ENCODE measurements at places on chromosomes 4 and X.

DNA sequence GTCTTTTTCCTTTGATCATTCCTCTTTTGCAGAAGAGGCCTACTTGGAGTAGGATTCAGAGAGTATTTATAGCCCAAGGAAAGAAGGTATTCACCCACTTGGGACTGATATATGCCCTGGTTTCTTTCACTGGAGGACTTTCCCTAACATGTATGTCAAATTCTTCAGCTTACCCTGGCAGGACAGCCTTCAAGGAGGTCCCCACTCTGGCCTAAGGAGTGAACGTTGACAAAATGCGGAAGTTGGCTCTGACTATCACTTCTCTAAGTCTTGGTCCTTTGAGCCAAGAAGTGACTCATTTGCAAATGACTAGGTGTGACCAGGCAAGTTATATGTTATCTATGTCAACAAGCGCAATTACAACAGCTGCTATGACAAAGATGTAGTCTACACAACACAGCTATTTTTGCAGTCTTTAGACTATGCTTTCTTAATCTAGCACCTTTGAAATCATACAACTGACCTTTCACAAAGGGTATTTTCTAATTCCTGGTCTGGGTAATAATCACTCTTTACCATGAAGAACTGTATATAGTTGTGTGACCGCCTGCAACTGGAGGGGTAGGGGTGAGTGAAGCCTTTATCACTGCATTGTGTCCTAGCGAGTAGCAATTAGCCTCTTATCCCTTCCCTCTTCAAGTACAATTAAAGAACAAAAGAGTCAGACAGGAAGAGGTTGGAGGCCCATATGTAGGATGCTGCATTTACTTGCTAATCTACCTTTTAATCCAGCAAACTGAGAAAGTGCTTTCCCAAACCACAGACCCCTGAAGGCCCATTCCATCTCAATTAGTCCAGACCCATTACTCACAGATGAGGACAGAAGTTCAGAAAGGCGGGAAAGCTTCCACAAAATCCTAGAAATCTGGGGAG, 50.1 kb downstream of the RASGEF1B start:
- DNase-seq, result no peak

GRCh38 chr4:39464886-39465501, 6.1 kb downstream of the LIAS start:
- DNase-seq, result no peak

- DNase-seq, result no peak
Measured at GRCh38 chrX:119622356-119623232, 16.4 kb upstream of the NKRF start.

- peak; percentile 68 for DNase-seq
Measured at GRCh38 chr4:16225863-16226815, at the start of gene TAPT1. Gene TAPT1, minus strand, starts transcription at chr4:16226471. Its CDS starts 14 bp downstream, at chr4:16226457.

- DNase-seq, result no peak
Measured at GRCh38 chr4:15436513-15436912, 8.7 kb downstream of the C1QTNF7 start.

GRCh38 chrX:42276982-42277690, 353.8 kb upstream of the CASK start:
- DNase-seq, result no peak

DNA sequence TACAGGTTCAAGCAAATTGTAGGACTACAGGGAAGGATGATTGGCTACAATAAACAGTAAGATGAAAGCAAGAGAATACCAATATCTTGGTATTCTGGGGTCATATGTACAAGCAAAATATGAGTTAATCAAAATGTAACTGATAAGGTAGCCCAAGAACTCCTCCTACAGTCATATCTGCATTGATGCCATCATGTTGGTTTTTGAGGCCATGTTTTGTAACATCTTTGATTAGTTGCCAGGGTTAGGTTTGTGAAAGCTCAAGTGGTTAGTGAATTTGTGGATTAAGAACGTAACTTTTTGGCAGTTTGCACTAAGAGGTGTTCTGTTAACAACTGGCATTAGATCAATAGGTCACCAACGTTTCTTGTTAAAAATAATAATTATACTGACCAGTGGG, 59.6 kb downstream of the USP9X start:
- DNase-seq, result no peak

- peak; percentile 26 for DNase-seq
Measured at GRCh38 chrX:106802388-106803275, at the start of gene TBC1D8B. Gene TBC1D8B, plus strand, starts transcription at chrX:106802673. Its CDS starts 181 bp downstream, at chrX:106802854.

GRCh38 chr4:147050356-147050765, 104.7 kb upstream of the TTC29 start:
- no peak for DNase-seq

DNA sequence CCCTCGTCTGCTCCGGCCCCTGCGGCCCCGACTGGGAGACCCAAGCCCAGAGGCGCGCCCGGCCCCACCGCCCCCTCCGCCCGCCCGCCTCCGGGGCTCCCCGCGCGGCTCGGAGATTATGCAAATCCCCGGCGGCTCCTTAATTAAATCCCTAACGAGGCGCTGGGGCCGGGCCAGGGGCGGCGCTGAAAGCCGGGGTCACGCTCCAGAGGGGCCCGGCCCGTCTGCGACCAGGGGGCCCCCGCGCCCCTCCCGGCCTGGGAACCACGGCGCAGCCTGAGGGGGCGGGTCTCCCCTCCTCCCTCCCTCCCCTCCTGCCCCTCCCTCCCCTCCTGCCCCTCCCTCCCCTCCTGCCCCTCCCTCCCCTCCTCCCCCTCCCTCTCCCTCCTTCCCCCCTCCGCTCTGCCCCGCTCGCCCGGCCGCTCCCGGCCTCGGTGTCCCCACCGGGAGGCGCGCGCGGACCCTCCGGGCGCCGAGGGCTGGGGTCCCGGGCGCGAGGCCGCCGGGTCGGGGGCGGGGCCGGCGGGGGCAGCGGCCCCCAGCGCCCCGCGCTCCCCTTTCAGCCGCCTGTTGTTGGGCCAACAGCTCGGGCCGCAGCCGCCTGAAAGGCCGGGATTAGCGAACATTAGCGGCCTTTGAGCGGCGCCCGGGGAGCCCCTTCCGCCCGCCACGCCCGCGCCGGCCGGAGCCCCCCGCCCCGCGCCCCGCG, 25.9 kb upstream of the FGFR3 start:
- DNase-seq, result no peak

GRCh38 chr4:94929696-94930095, 171.9 kb downstream of the BMPR1B start:
- DNase-seq, result no peak

DNA sequence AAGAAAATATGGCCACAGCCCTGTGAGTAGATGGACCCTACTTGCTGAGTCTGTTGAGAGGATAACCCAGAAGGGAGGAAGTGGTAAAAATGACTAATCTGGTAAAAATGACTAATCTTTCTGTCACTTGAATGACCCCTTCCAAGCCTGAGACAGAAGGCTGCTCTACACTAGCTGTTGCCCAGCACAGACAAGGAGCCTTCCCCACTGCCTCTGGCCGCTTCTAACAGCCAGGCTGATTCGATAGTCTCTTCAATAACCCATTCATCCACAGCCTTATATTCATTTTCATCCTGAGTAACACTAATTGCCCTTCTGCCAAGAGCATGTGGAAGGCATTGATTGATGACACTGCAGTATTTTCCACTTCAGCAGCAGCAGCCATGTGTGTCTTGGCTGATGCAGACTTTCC, 18.4 kb downstream of the MAGEB17 start:
- no peak for DNase-seq

DNA sequence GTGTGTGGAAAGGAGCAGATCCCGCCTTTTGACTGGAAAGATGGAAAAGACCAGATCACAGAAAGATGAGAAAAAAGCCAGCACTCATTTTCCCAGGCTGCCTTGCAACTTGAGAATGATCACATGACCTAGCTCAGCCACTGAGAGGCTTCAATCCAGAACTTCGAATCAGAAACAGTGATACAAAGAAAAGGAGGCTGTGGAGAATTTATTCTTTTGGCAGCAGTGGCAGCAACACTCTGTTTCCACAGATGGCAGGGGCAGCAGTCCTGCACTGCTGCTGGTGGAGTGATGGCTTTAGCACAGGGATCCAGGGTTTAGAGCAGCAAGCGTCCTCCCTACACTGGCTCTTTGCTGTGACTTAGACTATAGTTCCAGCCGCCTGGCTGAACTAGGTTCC, 77.8 kb upstream of the SH3RF1 start:
- no peak for DNase-seq

- DNase-seq, result no peak
Measured at GRCh38 chr4:115058533-115058932, 54.9 kb downstream of the NDST4 start.

- no peak for DNase-seq
Measured at GRCh38 chr4:69517674-69518073, 22.0 kb upstream of the UGT2B4 start.

DNA sequence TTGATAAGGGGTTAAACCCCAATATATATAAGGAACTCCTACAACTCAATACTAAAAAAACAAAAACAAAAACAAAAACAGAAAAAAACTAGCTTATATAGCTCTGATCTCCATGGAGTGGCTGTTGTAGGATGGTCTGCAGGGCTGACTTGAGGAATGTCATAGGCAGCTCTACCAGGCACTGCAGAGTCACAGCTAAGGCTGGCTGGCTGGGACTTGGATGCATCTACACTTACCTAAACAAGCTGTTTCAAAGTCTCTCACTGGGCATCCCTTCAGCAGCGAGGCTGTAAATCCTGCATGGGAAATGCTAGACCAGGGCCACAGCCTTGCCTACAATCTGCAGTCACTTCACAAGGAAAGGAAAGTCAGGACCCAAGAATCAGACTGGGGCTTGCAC, 61.3 kb downstream of the HOPX start:
- DNase-seq, result no peak

- no peak for DNase-seq
Measured at GRCh38 chrX:118216087-118216486, 99.5 kb upstream of the KLHL13 start.

- no peak for DNase-seq
Measured at GRCh38 chr4:88792268-88792781, 94.7 kb upstream of the NAP1L5 start.

- no peak for DNase-seq
Measured at GRCh38 chr4:23579166-23579565, 310.7 kb downstream of the PPARGC1A start.

GRCh38 chrX:65926095-65927019, 113.5 kb downstream of the VSIG4 start:
- peak; percentile 72 for DNase-seq

- no peak for DNase-seq
Measured at GRCh38 chr4:151667048-151667447, 93.8 kb downstream of the GATB start.

DNA sequence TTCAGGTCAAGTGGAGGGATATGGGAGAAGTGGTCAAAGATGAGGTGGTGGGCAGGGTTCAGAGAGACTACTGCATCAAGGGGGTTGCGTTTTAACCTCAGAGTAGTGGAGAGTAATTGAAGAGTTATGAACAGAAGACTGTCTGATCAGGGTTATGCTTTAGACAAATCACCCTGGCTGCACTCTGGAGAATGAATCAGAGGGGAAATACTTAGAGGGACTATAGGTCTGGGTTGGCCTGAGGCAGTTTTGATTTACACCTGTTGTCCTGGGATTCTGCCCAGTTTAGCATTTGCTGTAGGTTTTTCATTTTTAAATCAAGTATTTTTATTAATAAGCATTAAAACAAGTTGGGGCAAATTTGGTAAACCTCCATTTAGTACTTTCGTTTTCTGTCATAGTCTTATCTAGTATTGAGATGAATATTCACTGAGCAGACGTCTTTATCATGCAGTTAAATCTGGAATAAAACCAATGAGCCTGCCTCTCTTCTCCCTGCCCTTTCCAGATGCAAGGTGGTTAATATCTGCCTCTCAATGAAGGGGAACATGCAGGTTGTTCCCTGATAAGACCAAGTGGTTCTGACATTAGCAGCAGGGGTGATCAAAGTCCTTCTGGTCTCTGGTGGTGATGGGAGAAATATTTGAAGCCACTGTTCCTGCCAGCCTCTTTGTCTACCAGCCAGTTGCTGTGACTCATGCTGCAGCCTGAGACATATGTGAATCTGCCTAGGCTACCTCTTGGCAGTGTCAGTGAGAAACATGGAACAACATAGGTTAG, 116.0 kb upstream of the RPS6KA3 start:
- no peak for DNase-seq

GRCh38 chrX:35251226-35251625, 308.6 kb downstream of the FAM47B start:
- DNase-seq, result no peak

DNA sequence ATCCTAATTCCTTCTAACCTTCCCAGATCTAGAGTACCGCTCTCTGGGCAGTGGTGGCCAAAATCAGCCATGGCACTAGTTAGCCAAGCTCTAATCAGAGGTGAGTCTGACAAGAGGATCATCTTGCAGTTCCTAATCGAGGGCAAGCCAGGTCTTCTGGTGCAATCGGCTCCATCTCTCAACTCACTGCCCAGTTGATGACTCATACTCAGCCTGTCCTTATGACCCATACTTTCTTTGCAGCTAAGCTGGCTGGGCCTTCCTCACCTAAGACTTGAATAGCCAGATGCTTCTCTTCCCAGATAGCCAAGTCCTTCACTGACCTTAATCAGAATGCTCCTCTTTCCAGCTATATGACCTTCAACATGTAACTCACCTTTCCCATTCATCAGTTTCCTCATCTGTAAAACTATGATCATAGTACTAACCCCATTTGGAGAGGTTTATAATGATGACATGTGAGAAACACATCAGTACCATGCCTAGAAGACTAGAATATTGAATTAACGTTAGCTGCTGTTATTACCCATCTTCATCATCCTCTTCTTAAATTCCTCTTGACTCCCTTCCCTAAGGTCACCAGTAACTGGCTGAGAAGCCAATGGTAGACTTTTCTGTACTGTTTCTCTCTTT, 57.1 kb downstream of the RELL1 start:
- DNase-seq, result no peak

DNA sequence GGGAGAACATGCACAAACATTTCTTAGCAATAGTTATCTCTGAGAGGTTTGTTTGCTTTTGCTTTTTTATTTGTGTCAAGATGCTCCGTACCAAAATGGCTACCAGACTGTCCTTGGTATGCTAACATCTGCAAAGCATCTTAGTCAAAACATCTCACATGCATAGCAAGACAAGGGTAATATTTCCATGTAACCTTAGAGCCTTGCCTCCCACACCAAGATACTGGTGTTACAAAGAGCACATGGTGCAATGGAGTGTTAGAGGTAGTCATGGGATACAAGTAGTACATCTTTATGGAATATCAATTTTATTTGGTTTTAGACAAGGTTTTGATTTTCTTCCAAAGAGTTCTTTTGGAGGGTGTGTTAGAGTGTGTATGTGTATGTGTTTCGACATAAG, 109.7 kb downstream of the NR3C2 start:
- DNase-seq, result no peak

- no peak for DNase-seq
Measured at GRCh38 chrX:154735695-154736393, 15.0 kb downstream of the GAB3 start.

DNA sequence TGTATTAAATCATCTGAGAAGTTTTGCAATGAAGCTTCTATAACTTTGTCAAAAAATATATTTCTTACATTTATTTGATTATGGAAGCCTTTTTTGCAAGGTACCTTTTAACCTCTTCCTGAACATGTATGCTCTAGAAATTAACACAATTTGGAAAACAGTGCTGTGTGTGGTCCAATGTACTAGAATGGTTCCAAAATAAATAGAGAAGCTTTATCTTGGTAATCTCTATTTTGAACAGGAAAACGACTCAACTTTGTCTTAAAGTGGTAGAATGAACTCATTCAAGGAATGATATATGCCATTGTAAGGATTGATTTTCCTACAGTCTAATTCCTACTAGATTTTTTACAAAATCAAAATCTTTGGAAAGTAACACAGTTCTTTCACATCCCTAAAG, 248.5 kb downstream of the UNC5C start:
- no peak for DNase-seq
